Activated CD4-positive, alpha-beta memory T cell treated with anti-CD3 and anti-CD28 coated beads, Interleukin-2, amount 10 ng/mL, durations not matched to agents 7 days and 5 days (primary cell): ENCODE measurements at places on chromosomes 6 and 20.

GRCh38 chr6:110563711-110564110 is 87.3 kb upstream of the SLC22A16 start:
- DNase-seq = no peak

GRCh38 chr6:165451838-165452237 is 142.4 kb upstream of the C6orf118 start:
- no peak for DNase-seq

DNA sequence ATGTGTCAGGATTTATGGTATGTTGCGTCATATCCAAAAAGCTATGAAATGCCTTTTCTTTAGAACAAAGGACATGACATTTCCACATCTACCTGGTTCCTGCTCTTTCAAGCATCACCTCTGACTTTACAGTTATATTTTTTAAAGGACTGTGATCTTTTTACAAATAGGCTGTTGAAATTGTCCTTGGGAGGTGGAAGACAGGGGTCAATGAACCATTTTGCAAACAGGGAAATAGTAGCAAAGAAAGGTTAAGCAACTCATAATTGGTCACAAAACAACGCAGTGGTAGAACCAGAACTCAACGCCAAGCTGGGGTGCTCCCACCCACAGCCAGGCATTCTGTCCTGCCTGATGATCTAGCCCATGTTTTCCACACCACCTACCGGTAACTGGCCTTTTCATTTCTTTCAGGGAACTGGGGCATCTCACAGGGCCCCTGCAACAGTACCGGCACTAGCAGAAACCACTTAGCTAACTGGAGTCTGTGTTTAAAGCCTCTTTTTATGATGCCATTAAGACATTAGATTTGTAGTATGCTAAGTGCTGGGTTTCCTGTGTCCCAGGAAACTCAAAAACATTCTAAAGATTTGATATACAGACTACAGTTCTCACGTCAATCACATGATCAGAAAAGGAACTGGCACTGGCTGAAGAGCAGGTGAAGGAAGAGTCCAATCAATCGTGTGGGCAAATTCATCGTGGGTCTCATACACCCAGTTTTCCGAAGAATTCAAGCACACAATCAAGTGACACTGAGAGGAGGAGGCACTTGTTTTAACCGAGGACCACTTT is 13.9 kb downstream of the ZNF217 start:
- peak; percentile 32 for DNase-seq

GRCh38 chr6:16758163-16758975 is 2.9 kb downstream of the ATXN1 start:
- DNase-seq = no peak

DNA sequence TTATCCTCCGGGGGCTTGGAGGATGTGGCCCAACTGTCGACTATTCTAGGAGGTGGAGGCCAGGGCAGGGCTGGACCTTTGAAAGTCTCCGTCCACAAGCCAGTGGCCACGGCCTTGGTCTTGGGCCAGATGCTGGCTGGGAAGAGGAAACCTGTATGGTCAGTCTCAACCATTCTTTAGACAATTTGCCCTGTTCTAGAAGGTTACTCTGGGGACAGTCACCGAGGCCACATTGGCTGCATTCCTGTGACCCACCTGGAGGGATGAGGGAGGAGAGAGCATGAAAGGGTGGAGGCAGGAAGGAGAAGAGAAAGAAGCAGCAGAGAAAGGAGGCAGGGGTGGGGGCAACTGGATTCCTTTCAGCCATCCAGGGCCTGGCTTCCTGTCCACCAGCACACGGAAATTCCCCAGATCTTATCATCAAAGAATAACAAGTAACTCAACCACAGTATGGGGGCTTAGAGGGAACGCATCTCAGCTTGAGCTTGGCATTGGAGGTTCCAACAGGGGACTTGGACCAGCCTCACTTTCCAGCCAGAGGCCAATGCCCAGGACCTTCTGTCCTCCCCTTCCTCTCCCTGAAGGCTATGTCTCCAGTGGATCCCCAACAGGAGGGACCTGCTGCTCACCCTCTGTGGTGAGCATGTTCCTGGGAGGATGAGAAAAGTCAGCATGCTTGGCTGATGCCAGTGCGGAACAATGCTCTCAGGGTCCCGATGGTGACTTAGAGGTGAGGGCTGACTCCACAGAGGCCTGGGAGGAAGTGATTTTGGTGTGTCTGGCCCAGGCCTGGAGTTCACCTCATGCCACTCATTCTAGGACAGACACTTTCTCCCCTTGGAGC is 30.4 kb downstream of the TGM2 start:
- DNase-seq = no peak

GRCh38 chr6:168575346-168576098 is 134.5 kb downstream of the SMOC2 start:
- no peak for DNase-seq

GRCh38 chr6:53639520-53639919 is 26.0 kb downstream of the KLHL31 start:
- no peak for DNase-seq

DNA sequence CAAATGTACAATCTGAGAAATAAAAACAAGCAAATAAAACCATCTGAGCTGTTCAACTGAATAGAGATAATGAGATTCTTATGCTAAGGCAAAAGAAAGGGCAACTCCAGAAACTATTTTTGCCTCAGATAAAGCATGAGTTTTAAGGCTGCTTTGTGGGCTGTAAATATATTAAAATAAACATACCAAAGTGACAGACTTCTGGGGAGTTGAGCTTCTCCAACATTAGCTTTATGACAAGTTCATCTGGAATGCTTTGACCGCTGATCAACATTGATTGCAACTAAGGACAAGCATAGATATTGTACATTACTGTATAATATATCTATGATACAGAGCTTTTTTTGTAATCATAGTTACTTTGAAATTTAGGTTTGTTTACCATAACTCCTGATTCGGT is 19.3 kb downstream of the AK9 start:
- DNase-seq = no peak

- DNase-seq = no peak
These were observed 862 bp downstream of the UCKL1 start for GRCh38 chr20:63955281-63955826.

DNA sequence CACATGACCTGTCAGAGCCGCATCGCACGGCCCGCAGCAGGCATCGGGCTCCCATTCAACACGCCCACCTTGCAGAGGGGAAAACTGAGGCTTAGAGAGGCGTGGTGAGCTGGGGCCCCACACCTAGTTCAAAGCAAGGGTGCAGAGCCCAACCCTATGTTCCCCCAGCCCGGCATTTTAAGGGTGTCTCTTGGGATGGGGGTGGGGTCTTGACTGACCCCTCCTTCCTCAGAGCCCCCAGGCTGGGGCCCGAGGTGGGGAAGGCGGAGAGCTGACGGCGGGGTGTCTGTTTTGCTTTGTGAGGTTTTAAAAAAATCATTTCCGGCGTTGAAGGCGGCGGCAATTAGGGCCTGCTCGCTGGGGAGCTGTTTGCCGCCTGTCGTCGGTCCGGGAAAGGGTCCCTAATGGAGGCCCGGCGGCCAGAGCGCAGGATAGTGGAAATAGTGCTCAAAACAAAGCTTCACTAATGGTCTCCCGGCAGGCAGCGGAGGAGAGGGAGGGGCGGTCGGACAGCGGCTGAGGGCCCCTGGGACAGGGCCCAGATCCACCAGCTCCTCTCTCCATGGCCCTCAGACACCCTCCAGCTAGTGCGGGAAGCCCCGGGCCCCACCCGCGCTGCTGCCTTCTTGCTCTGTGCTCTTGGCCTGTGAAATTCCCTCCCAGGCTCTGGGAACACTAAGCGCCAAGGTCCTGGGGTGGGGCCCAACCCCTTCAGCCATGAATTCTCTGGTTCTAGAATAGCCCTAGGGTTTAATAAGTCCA is 11.9 kb downstream of the VSTM2L start:
- peak; percentile 19 for DNase-seq

DNA sequence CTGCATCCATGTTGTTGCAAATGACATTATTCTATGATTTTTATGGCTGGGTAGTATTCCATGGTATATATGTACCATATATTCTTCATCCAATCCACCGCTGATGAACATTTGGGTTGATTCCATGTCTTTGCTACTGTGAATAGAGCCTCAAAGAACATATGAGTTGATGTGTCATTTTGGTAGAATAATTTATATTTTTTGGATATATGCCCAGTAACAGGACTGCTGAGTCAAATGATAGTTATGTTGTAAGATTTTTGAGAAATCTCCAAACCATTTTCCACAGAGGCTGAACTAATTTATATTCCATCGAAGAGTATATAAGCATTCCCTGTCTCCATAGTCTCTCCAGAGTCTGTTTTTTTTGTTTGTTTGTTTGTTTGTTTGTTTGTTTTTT is 1373.5 kb downstream of the GRIK2 start:
- DNase-seq = no peak

GRCh38 chr6:143146186-143146851 is 85.6 kb downstream of the AIG1 start:
- DNase-seq = no peak

DNA sequence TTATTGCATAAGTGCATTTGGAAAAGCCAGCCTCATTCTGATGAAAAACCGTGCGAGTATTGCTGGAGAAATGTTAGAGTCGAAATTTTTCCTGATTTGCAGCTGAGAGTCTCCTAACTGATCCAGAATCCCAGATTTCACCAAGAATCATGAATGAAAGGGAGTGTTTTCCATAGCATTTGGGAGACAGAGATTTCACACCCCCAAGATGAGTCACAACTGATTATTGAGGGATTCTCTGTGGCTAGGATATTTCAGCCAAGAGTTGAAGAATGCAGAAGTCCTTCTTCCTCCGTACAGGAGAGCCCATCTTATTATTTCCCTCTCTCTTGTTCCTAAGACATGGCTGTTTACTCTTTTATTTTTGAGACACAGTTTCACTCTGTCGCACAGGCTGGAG is 82.2 kb upstream of the SALL4 start:
- DNase-seq = no peak

DNA sequence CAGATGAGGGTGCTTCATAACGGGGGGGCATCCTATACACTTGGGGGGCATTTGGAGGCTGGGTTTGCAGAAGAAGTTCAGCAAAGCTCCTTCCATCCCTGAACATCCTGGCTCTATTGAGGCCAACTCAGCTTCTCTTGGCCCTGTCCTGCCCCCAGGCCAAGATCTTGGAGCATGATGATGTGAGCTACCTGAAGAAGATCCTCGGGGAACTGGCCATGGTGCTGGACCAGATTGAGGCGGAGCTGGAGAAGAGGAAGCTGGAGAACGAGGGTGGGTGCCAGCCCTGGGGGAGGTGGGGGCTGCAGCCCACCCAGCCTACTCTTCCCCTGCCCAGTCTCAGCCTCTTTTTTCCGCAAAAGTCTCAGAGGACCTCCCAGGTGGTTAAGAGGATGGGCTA is 17.2 kb downstream of the GDAP1L1 start:
- no peak for DNase-seq

DNA sequence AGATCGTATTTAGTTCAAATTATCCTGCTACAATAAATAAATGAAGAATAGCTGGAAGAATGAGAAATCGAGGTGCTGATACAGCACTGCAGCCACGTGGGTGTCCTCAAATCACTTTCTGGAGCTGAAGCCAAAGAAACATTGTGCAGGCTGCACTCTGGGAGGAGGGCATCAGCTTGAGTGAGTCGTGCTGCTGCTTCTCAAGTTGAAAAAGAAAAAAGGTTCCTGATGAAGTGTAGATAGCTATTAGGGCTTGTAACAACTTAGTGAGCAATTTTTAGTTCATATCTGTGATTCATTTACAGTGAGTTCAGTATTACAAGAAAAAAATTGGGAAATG is 40.5 kb downstream of the DSE start:
- DNase-seq = no peak
